Fibroblast of skin of right quadriceps (primary cell): ENCODE measurements at places on chromosomes 13 and 19.
A peak's percentile ranks its signal among the peaks of the same experiment; 100 is the strongest.

DNA sequence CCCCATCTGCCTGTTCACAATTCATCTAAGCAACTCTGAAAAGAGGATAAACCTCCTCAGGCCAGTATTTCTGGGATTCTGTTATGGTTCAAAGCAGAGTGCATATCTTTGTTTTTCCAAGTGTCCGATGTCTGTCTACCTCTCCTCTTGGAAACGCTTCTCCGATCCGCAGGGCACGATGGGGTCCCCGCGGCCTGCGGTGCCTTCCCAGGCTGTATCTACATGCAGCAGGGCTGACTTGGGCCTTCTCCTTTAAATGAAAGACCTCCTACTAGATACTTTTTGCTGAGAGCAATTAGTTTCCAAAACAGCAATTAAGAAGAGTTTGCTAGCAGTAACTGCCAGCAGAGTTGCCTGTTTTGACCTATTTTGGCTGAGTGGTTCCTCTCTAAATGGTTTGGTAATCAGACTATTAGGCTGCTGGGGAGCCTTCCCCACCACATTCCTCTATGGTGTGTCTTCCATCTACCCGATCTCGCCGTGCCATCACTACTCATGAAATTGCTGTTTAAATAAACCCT is 23.5 kb downstream of the COL4A2 start:
- peak; percentile 84 for DNase-seq

DNA sequence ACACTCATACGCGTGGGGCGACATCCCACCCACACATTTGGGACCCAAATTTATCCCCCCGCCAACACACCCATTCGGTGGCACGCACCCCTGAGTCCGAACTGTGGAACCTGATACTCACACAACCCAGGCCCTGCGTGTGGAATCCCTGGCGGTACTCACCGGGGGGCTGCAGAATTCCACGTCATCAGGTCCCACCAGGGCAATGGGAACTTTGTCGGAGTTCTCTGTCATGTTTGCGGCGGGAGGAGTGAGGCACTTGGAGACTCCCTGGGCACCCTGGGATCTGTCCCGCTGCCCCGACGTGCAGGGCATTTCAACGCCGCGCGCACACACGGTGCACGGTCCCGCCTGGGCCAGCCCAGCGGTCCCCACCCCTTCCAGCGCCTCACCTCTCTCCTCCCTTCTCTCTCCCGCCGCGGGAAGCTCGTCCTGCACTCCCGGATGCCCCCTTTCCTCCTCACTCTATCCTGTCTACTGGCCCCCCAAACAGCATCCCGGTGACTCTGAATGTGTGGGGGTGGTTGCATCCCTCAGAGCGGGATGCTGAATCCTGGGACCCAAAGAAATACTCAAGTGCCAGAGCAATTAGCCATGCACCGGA is at the start of gene CNMD:
TSS of gene CNMD (minus strand) at position 353 of the 604 bp plus-strand sequence. CDS start at position 234, 119 bp downstream.
- no peak for DNase-seq

- peak; percentile 80 for DNase-seq
These were observed 3.8 kb downstream of the PPP1R12C start for GRCh38 chr19:55113570-55114039.

DNA sequence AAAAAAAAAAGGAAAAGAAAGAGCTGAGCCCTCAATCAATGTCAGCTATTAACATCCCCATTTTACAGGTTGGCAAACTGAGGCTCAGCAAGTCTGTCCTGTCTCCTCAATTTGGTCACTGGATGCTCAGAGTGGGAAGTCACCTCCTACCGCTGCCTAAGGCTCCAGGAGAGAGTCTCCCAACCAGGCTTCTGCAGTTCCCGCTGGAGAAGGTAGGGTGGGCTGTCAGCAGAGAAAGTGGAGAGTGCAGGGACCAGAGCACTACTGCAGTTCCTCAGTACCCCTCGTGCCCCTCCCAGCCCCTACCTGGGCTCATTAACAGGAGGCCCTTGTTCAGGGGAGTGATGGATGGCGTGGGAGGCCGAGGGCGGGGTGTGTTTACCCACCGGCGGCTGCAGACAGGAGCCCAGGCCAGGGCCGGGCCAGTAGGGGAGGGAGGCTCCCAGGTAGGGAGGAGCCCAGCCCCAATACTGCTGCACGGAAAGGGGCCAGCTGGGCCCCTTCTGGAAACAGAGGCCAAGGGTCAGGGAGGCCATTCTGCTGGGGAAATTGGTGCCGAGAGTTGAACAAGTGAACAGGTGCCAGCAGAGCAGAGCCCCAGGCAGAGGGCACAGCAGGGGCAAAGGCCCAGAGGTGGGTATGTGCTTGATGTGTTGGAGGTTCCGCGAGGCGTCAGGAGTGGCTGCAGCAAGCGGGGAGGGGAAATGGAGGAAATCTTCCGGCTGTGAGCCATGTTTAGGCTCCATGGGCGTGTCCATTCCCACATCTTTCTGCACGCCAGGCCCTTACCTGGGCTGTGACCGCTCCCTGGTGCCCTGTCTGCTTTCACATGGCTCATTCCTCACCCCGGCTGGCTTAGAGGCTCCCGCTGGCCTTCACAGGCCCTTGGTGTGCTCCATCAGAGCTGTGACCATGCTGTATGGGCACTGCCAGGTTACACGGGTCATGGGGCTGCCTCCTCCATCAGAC is 7.6 kb upstream of the COMP start:
- DNase-seq = no peak

DNA sequence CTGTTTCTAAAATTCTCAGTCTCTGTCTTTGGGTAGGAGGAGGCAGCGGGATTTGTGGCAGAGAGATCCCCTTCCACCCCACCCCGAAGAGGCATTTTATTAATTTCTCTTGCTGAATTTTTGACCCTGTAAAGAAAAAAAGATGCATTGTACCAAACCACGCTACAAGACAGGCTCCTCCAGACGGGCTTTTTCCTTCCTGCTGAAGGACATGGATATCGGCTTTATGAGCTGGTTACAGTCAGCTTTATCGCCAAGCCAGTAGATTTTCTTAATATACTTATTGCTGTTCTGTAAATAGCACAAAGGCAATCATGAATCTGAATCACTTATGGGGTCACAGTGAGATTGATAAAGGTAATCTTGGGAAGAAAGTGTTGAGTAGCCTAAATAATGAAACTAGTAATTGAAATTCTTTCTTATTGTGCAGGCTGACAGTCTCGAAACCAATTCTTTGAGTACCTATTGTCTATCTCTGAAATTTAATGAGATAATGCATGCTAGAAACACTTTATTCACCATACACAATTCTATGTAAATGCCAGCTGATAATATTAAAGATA is 24.5 kb downstream of the MBNL2 start:
- no peak for DNase-seq

GRCh38 chr13:110944121-110944967 is 29.5 kb upstream of the ANKRD10 start:
- DNase-seq = peak; percentile 36

- peak; percentile 31 for DNase-seq
These were observed 3.1 kb upstream of the NEK3 start for GRCh38 chr13:52162279-52163101.

DNA sequence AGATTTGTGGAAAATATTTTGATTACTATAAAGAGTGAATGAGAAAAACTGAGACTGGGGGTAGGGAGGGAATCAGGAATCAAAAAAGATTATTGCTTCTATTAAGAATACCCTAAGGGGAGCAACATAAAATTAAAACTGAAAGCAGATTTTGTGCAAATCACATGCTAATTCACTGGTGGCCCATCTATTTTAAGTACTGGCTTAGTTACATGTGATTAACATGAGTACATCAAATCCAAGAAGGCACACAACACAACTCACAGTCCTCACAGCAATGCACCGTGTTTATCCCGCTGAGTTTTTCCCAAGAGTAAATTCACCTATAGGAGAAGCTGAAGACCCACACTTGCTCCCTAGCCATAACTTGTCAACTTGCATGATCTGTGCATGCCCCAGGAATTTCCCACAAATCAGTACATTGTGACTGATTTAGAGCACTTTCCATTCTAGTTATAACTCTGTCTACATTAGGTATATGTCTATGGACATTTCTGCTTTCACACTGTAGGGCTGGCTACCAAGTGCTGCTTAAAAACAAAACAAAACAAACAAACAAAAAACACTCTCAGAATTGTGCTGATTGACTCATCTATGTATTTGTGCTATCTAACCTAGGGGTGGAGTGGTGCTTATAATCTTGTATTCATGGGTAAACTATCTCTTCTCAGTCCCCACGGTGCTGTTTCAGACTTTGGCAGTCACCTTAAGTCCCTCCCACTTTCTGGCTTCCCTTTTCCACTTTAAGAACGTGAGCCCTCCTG is 24.3 kb downstream of the AMER2 start:
- no peak for DNase-seq

GRCh38 chr13:62205273-62205672 is 789.6 kb upstream of the PCDH20 start:
- DNase-seq = no peak

DNA sequence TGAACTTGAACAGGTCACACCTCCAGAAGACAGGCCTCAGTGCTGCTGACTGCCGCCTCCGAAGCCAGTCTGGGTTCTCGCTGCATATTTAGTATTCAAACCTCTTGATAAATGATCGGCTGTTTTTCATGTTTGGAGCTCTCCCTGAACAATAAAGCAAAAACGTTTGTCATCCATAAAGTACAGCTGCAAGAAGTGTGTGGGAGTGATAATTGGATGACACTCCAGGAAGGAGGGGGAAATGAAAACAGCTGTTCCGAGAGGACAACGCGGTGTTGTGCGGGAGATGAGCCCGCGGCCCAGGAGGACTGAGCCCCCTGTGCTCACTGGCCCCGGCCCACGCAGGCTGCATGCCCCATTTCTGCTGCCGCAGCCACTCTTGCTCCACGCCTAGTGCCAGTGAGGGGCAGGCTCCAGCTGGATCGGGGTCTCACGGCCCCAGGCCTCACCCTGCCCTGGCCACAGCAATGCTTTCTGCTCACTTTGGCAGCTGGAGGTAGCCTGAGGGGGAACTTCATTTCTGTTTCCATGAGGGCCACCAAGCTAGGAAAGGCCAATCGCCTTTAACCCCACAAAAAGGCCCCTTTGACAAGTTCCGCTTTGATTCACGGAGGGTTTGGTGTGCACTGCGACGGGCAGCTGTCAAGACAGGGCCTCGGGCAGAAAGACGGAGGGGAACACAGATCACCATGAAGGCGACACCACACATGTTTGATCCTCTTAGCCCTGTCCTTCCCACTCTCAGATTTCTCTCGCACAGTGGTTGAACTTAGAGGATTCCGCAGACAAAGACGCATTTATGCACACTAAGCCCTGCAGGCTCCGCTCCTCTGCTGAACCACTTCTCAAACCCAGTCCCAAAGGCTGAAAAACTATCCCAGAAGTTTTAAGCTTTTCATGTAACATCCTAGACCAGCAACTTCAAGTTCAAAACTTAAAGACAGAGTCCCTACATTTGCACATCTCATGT is 537.6 kb downstream of the EFNB2 start:
- DNase-seq = peak; percentile 45

GRCh38 chr13:84651288-84651687 is 769.0 kb upstream of the SLITRK1 start:
- DNase-seq = peak; percentile 90

DNA sequence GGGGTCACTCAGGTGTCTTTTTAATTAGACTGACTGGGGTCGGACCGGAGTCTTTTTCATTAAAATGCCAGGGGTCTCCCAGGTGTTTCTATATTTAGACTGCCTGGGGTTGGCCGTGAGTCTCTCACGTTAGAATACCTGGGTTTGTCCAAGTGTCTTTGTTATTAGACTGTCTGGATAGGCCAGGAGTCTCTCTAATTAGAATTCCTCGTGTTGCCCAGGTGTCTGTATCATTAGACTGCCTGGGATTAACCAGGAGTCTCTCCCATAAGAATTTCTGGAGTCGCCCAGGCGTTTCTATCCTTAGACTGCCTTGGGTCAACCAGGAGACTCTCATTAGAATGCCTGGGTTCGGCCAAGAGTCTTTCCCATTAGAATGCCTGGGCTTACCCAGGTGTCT is 1445.7 kb downstream of the UQCRFS1 start:
- no peak for DNase-seq

DNA sequence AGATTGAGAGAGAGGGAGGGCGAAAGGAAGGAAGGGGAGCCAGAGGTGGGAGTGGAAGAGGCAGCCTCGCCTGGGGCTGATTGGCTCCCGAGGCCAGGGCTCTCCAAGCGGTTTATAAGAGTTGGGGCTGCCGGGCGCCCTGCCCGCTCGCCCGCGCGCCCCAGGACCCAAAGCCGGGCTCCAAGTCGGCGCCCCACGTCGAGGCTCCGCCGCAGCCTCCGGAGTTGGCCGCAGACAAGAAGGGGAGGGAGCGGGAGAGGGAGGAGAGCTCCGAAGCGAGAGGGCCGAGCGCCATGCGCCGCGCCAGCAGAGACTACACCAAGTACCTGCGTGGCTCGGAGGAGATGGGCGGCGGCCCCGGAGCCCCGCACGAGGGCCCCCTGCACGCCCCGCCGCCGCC is at the start of gene TNFSF11:
TSS of gene TNFSF11 (plus strand) at position 142 of the 400 bp plus-strand sequence. CDS start at position 294, 152 bp downstream.
- no peak for DNase-seq

DNA sequence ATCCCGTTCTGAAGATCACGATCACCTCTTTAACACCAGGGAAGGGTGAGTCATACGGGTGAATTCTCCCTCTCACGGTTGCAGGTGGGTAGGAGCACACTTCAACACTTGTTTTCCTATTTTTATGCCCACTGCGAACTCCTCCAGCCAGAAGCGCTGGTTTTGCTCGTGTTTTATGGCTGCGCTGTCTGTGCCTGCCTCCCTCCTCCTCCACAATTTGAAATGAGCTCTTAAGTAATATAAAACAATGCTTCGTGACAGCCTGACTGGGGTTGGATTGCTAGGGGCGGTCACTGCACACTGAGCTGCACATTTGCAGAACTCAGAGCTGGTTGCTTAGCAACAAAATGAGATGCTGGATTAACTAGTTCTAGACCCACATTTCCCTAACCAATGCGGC is 12.9 kb downstream of the CCDC70 start:
- DNase-seq = no peak

DNA sequence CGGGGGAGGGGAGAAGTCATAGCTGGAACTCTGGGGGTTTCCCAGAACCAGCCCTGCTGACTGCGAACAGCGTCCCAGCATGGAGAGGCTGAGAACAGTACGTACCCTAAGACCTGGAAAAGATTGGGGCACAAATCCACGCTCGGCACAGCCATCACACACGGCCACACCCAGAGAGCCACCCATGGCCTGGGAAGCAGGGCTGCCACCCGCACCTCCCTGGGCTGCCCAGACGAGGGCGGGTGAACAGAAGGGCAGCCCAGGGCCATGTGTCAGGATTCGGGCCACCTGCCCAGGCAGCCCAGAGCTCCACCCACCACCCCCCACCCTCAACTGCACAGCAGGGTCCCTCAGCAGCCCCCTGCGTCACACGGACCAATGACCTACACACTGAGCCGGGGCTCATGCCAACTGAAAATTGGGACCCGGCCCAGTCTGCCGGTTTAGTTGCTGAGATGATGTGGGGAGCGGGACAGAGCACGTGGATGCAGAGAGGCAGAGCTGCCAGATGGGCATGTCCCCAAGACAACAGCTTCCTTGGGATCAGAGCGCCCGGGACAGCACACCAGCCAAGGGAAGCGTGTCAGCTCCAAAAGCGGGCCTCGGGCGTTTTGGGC is 8.5 kb downstream of the UBXN6 start:
- no peak for DNase-seq

GRCh38 chr19:38389101-38389925 is 816 bp downstream of the SPRED3 start:
- DNase-seq = peak; percentile 86

GRCh38 chr19:35975608-35976214 is 19.3 kb upstream of the SDHAF1 start:
- no peak for DNase-seq
